ENCODE measurements at places on chromosomes 2 and 18.

DNA sequence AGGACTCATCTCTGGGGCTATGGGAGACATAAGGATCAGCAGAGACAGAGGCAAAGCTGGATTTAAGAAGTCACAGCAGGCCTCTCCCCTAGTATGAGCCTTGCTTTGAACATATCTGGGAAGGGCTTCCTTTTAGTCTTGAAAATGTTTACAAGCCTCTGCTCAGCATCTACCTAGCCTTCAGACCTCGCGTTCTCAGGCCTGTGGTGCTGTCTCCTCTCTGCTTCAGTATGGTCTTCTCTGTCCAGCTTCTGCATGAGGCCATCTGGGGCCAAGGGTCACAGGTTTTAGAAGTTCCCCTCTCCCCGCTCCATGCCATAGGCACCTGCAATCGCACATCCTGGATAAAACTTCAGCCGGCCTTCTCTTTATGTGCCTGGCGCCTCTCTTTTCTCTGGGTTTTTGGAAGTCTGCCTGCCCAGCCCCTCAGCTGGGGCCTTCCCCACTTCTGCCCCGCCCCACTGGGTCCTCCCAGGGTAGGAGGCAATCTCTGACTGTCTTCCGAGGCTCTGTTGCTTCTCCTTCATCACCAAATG lies 7.1 kb downstream of the ACTG2 start:
- no peak for DNase-seq

DNA sequence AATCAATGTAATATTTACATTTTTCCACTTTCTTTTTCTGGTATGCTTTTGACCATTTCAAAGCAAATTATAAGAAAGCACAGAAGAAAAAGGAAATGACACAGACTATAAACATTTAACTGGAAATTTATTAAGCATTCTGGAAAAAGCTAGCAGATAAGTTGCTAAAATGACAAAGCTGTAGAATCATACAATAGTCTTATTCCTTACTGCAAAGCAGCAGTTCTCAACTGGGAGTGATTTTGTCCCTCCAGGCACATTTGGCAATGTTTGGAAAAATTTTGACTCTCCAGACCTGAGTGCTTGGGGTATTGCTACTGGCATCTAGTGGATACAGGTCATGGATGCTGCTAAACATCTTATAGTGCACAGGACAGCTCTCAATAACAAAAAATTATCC lies 75.1 kb downstream of the MBD5 start:
- DNase-seq = no peak

DNA sequence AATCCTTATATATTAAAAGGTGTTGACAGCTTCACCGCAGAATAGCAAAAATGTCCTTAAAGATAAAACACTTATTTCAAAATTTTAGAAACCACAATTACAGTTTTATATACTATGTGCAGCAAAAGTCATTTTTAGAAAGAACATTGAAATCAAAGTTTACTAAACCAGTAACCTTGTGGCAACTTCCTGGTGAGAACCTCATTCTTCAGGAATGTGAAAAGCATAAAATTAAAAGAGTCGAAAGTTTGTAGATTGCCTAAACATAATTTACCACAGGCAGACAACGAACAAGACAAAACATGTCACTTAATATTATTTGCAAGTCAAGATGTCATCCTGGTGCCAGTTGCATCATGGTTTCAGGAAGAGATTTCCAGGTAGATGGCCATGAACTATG lies 108.3 kb upstream of the NRP2 start:
- DNase-seq = no peak

- DNase-seq = no peak
Measured at GRCh38 chr2:159933727-159934049, 128.7 kb downstream of the PLA2R1 start.

- no peak for DNase-seq
Measured at GRCh38 chr18:61718944-61719343, 173.9 kb downstream of the RNF152 start.

- no peak for DNase-seq
Measured at GRCh38 chr18:38790303-38790702, 1224.7 kb upstream of the CELF4 start.

DNA sequence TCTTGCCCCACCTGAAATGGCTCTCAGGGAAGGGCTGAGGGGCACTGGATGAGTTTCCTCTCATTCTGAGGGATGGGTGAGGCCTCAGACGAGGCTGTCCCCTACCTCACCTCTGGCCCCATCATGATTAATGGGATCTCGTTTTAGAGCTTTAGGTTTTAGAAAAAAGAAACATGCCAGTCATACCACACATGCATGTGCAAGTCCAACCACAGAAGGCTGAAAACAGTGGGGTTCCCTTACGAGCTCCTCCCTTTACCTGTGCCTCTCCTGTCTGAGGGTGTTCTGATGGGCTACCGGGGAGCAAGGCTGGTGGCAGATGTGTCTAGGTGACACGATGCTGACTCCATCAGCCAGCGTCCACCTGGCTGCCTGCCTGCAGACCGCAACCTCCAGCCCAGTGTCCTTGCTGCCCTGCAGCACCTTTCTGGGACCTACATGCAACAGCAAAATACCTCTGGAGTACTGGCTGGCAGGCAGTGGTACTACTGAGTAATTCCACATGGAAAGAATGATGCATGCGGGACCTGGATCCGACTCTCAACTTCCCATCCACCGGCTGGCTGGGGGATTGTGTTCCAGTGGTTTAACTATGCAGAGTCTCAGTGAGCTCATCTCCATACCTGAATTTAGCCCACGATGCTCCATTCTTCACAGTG lies 9.1 kb upstream of the LYPD6B start:
- no peak for DNase-seq

GRCh38 chr18:10519366-10519765 lies 6.5 kb upstream of the NAPG start:
- no peak for DNase-seq

DNA sequence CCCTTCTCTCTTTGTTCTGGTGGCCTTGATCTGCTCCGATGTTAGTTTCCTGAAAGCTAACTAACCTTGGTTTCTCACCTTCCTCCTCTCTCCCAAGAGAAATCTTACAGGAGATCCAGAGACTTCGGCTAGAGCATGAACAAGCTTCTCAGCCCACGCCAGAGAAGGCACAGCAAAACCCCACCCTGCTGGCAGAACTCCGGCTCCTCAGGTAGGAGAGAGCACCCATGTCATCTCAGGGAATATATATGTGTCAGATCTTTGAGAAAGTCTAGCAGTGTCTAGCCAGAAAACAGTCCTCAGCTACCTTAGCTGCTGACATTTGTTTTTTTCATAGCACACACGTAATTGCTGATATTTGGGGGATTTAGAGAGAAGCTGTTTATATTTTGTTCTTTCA lies 148.1 kb downstream of the DTNA start:
- DNase-seq = no peak
